Stimulated activated naive CD8-positive, alpha-beta T cell treated with anti-CD3 and anti-CD28 coated beads, Interleukin-15, amount 100 ng/mL, for 72 hours (primary cell): ENCODE measurements at places on chromosomes 11 and 22.
A peak's percentile ranks its signal among the peaks of the same experiment; 100 is the strongest.

- DNase-seq, result no peak
Observed at GRCh38 chr11:28106353-28107043, 1.5 kb downstream of the KIF18A start.

GRCh38 chr11:3905080-3905953, 49.9 kb downstream of the STIM1 start:
- DNase-seq, result peak; percentile 72

DNA sequence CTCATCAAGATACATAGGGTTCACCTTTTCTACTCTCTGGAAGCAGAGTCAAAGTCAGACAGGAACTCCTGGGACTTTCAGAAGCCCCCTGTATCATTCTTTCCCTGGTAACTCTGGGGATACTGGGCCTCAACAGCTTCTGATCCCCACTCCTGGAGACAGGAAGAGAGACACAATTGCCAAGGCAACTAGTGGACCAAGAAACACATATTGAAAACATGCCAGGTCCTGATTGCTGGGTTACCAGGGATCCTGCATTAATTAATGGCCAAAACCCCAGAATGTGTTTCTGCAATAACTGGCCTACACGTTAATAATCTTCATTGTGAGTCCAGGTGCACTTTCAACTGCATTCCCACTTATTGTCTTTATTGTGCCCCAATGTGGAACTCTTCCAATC, 260.8 kb upstream of the POU2AF2 start:
- DNase-seq, result no peak

DNA sequence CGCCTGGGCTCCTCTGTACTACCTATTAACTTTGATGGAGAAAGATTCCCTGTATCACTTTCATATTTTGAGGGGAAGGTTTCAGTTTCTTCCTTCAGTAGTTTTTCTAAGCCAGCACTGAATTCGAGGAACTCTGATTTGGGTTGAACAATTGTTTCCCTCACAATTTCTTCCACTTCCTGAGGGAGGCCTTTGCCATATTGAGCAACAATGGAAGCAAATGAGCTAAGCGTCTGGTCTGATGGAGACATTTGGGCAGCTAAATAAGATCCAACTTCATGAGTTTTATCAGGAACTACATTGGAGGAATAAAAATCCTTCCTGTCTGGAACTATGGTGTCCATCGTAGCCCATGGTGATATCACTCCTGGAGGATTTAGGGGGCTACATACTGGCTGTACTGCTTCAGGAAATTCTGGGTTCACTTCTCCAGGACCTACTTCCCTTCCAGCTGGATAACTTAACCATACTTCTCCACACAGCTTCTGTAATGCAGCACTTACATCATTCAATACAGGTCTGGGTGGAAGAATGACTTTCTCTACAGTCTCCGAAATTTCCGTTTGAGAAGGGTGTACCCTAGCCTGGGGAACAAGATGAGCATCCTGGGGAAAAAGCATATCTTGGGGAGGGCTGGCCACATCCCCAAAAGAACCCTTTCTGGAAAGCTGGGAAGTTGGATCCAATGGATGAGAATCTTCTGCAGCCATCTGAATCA, 38.9 kb upstream of the CCDC89 start:
- no peak for DNase-seq

- no peak for DNase-seq
Observed at GRCh38 chr11:45285930-45286632, at the start of gene SYT13. TSS of gene SYT13 (minus strand) at chr11:45286341. CDS start at chr11:45286207, 134 bp downstream.

DNA sequence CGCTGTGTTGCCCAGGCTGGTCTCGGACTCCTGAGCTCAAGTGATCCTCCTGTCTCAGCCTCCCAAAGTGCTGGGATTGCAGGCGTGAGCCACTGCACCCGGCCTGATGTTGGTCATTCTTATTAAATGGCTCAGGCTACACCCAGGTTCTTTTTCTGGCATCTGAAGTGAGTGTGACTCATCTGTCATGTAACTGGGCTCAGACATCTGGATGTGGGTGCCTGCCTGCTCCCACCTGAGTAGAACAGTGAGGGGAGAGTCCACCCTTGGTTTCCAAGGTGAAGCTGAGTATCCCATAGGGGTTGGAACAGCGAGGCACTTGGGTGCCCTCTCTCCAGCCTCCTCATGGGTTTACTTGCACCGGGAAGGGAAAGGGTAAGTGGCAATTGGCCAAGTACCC, 36.7 kb upstream of the EIF3D start:
- DNase-seq, result no peak

- no peak for DNase-seq
Observed at GRCh38 chr22:48920776-48921241, 906.9 kb downstream of the BRD1 start.

DNA sequence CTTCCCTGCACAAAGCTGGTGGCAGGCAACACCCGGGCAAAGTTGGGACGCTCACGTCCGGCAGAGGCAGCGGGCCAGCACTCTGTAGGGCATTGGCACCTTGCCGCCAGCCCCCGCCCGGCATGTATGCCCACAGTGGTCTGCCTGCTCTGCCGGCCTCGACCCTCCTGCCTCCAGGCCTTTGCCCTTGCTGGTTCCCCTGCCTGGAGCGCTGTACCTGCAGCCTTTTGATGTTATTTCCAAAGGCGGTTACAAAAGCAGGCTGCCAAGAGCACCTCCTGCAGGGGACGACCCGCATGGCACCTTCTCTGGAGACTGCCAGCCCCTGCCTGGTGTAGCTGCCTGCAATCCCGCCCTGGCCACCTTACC, 56.5 kb upstream of the SHISAL1 start:
- no peak for DNase-seq

- no peak for DNase-seq
Observed at GRCh38 chr11:12444601-12445000, 67.2 kb downstream of the PARVA start.

DNA sequence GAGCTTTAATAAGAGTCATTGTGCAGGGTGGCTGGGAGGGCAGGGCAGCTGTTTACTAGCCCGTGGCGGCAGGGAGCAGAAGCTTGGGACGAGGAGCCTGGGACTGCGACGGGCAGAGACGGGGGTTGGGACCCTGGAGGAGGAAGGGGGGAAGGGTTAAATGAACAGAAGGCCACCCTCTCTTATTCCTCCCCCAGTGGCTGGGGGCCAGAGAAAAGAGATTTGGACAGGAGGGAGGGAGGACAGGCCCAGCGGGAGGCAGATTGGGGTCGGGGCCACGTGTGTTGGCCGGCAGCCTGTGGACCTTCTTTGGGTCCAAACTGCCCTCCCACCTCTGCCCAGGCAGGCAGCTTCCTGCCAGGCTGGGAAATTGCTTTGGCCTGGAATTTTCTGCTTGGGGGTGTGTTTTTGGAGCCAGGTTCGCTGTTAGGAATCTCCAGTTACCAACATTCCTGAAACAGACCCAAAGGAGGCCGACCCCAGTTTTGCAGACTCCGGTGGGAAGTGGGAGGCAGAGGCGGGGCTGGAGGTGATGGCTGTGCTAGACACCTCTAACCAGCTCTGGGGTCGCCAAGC, 50.2 kb downstream of the APOL3 start:
- DNase-seq, result no peak

DNA sequence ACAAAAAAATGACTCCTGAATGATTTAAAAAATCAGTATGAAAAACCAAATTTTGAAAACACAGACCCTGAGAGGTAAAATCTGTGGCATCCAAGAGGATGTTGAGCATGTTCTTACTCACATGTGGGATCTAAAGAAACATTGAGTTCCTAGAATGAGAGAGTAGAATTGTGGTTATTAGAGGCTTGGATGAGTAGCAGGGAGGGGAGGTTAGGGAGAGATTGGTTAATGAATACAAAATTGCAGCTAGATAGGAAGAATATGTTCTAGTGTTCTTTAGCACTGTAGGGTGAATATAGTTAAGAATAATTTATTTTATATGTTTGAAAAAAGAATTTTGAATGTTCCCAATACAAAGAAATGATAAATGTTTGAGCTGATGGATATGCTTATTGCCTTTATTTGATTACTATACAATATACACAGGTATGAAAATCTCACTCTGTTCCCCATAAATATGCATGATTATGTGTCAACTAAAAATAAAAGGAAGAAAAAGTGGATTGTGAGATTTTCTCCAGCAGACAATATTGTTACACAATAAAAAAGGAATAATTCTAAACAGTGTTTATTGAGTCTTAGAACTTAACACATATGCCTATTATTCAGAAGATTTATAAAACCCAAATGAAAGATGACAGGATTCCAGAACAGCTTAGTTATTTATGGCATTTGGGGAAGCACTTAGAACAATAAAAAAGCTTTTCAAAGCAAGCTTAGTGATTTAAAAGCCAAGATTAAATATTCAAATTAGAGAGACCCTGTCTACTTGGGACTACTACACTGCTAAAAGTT, 28.7 kb downstream of the MS4A2 start:
- no peak for DNase-seq

DNA sequence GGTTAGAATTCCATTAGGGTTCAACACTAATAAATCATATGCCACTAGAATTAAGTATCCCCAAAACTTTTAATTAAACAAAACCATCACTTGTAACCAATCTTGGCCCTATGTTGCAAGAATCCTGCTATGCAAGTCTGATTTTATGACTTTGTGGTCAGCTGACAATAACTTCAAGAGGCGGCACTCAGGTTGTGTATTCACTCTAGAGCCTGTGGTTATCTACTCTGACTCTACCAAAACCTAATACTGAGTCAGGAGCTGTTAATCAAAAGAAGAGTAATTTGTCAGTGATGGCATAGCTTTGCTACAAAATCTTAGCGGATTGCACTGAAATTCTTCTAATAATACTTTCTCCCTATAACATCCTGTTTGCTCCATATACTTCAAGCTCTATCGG, 253.7 kb downstream of the AASDHPPT start:
- no peak for DNase-seq
